Breast epithelium (tissue), 4 donors: ENCODE measurements at places on chromosomes 2 and 18. TPM values are rescaled to one million over a fixed set of nuclear protein-coding genes. Genes with fewer than 3 reads are reported as not detected.

ZEB2 gene
- total RNA-seq, result 225 TPM

GPR155 gene
- total RNA-seq, result 5.0 TPM

AMER3 gene
- not detected for total RNA-seq

SEPTIN2 gene
- 321 TPM for total RNA-seq

LYG2 gene
- total RNA-seq, result not detected

STARD6 gene
- not detected for total RNA-seq

CFAP53 gene
- total RNA-seq, result 0.80 TPM

VIL1 gene
- 2.9 TPM for total RNA-seq

GRCh38 chr2:236090027-236090382 is 78.2 kb downstream of the GBX2 start:
- no peak for DNase-seq

DNA sequence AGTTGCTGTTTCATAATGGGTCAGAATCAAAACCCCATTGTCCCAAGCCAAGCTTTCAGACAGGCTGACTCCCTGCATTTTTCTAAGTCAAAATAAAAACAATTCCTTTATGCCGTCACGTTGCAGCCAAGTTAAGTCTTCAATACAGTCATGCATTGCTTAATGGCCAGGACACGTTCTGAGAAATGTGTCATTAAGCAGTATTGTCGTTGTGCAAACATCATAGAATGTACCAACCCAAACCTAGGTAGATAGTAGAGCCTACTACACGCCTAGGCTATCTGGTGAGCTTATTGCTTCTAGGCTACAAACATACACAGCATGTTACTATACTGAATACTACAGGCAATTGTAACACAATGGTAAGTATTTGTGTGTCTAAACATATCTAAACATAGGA is 160.4 kb upstream of the FOSL2 start:
- DNase-seq, result no peak

DNA sequence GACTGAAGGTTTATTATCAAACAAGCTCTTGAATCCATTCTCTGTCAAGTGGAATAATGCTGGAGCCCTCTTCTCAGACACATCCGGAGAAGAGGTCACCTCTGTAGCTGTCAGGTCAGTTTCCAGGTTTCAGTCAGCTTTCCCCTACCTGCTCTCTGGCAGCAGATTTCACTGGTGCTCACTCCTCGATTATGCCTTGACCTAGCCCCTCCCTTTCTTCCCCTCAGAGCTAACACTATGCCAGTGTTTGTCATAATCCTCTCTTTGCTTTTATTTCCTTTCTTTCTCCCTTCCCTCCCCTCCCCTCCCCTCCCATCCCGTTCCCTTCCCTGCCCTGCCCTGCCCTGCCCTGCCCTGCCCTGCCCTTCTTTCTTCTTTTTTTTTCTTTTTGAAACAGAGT is 22.5 kb upstream of the PLEKHM3 start:
- no peak for DNase-seq

- no peak for DNase-seq
Measured at GRCh38 chr18:10140461-10141282, 226.9 kb downstream of the VAPA start.

DNA sequence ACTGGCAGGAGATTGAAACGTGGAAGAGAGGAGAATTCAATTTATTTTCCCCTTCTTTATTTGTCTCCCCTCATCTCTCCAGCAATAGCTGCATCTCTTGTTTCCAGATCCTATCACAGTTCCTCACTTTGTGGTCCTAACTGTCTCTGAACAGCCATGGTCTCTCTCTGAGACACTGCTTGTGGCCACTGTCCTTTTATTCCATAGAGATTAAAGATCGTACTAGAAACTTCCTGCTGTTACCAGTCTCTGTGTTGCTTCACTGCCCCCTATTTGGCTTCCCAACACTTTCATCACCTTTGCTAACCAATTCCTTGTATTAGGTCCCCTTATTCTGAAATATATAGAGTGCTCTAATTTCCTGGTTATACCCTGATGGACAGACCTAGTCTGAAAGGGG is 48.9 kb upstream of the CAVIN2 start:
- no peak for DNase-seq

- DNase-seq, result no peak
Measured at GRCh38 chr18:56593906-56594305, 44.5 kb downstream of the TXNL1 start.

DNA sequence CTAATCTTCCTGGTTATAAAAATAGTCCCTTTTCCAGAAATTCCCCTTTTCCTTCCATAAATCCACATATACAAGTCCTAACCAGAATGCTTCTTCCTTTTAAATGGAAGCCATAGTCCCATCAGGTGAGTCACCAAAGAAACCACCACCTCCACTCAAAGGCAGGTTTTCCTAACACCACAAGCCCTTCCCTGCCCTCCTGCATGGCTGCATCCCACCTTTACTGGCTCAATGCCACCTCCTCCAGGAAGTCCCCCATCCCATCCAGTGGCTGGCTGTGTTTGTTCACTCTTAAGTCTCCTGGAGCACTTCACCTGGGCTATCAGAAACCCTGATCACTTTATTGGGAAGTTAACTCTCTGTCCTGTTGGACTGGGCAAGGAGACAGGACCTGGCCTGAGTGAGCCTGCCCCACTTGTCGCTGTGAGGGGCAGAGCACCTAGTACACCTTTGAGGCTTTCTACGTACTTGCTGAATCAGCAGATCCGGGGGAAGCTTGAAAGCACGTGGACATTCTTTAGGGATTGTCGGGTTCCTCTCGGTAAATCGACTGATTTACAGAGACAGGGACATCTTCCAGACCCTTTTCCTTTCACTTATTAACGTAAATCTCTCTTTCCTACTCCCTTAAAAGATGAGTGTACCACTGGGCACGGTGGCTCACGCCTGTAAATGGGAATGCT is 71.0 kb downstream of the NGEF start:
- DNase-seq, result no peak

GRCh38 chr18:13628211-13628610 is 98.1 kb downstream of the FAM210A start:
- DNase-seq, result peak; percentile 20

- DNase-seq, result no peak
Measured at GRCh38 chr2:217915706-217916105, 87.1 kb downstream of the TNS1 start.

- DNase-seq, result no peak
Measured at GRCh38 chr2:53275743-53276142, 491.9 kb upstream of the CHAC2 start.

GRCh38 chr2:207394812-207395534 is 134.8 kb upstream of the CREB1 start:
- no peak for DNase-seq

DNA sequence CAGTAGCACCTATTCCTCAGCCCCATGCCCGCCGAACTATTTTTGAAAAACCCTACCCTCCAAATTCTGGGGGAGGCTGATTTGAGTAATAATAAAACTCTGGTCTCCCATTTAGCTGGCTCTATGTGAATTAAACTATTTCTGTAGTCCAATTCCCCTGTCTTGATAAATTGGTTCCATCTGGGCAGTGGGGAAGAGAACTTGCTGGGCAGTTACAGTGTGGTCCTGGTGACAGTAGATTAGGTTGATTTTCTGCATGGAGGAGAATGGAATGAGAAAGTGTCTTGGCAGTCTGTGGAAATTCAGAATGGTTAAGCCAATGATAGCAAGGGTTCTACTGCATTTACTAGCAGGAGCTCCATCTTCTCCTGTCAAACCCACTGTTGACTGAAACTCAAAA is 95.0 kb downstream of the SPP2 start:
- no peak for DNase-seq

GRCh38 chr2:63440612-63441011 is 147.7 kb downstream of the WDPCP start:
- no peak for DNase-seq

- DNase-seq, result no peak
Measured at GRCh38 chr2:25043241-25043867, 1.5 kb downstream of the EFR3B start.

DNA sequence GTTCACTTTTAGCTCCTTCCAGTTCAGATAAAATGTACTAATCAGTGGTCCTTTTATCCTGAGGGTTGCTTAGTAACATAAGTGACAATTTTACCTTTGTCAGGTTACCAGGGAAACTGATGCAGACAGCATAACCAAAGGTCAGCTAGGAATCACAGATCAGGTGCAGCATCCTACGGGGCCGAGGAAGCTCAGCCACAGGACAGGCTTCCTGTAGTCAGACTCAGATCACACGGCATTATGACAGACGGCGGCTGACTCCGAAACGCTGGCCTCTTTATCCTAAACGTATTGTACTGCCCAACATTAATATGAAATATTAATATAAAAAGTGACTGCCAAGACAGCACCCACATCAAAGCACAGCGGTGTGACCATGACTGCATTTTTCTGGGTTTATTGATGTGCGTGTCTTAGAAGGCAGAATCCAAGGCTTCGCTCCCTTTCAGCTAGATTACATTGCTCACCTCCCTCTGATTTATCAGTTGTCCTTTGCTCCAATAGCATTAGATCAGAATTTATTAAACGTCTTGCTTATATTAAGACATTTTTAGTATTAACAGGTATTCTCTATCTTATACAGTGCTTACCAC is 444.5 kb downstream of the CMPK2 start:
- DNase-seq, result no peak

DNA sequence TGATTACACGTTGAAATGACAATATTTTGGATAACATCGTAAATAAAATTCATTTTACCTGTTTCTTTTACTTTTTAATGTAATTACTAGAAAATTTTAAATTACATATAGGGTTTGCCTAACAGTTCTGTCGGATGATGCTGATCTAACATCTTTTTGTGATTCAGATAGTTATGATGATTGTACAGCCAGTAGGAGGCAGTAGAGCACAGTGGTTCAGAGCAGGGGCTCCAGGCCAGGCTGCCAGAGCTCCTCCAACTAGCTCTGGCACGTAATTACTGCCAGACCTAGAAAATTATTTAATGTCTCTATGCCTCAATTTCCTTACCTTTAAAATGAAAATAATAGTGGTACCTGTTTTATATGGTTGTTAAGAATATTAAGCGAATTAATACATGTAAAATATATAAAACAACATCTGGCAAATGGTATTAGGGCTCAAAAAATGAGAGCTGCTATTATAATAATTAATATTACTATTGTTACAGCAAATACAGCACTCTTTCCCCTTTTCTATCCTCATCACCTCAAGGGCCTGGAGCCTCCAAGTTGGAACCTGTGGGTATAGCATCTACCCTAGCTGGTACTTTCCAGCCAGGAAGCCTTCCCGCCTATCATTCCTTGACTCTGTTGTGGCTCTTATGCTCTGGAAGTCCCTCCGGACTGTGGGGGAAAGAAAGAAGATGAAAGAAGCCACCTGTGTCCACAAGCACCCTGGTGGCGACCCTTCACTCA is 47.7 kb upstream of the PLA2R1 start:
- peak; percentile 59 for DNase-seq

DNA sequence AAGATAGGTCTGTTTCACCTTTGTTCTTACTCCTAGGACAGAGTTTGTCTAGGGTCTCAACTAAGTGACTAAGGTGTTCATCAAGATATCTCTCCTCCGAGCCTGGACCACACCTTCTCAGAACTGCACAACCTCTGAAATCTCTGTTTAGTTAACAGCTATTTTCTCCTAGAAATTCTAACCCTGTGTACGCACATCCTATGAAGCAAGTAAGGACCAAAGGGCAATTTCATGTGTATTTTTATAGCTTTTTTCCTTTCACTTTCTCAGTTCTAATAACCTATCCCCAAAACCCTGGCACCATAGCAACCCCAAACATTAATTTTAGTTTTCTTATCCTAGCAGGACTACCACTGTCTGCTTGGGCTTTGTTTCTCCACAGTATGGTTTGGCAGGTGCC is 59.1 kb downstream of the PTPN4 start:
- DNase-seq, result no peak

GRCh38 chr2:68936889-68937288 is 15.8 kb downstream of the GKN2 start:
- DNase-seq, result no peak

GRCh38 chr18:10851824-10852319 is 297.5 kb downstream of the PIEZO2 start:
- DNase-seq, result no peak

DNA sequence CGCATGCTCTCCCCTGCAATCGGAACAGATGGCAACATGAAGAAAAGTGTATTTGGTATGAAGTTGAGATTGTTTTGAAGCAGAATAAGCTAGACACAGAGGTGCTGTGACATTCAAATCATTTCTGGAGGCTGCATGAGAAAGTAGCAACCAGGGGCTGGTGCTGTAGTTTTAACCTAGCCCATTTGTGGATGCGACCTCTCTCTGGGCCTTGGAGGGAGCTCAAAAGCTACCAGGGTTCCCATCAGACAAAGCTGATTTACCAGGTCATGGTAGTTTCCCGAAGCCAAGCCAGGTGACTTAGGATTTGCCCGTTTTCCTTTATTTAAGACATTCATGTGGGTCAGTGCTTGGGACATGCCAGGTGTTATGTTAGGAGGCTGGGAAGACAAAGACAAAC is 77.5 kb downstream of the CIB4 start:
- no peak for DNase-seq

DNA sequence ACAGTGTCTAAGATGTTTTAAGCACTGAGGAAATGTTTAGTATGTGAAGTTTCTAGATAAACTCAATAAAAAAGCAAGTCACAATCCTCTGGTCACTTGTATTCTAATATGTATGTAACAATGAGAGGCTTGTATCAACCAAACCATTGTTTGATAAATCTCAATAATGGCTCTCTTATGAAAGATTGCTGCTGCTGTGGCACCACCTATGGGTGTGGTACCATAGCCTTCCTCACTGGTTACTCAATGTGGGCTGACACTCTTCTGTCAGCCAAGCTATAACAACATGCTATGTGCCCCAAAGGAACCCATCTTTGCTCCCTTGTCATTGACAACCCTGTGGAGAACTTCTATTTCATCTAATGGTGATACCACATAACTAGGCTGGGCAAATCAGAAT is 12.6 kb upstream of the RAB1A start:
- DNase-seq, result no peak

DNA sequence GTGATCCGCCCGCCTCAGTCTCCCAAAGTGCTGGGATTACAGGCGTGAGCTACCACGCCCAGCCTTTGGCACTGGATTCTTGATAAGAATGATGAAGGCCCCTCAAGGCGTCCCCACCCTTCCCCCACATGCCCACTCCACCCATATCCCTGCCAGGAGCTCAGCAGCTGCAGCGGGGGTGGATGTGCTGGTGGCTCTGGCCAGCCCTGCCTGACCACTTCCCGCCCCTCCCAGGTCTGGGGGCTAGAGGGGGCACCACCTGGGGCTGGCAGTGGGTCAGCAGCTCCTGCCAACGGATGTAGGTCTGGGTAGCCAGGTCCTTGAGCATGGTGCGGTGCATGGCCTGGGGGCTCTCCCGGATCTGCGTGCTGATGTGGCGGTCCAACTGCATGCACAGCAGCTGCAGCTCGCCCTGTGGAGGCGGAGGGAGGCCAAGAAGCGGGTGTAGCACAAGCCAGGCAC is 7.8 kb upstream of the SEMA4C start:
- no peak for DNase-seq

DNA sequence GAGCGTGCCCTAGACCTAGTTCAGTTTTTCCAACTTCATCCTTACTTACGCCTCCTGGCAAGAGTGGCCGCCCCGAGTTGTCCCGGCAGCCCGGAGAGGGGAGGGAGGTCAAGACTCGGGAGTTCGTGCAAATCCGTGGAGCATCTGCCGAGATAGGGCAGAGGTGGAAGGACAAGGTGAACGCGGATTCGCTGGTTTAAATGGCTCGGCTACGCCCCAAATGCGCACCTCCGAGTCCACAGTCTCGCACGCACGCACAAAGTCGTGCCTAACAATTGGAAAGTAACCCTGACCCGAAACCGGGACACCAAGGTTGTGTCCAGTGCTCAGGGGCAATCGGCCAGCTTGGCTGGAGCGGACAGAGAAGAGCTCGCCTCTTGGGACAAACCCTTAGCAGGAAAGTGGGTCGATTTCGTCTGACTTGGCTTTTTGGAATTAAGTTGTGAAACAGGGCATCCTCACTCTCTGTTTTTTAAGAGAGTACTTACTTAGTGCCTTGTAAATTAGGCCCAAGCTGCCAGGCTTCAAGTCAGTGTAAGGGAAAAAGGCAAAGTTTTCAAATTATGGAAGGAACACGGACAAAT is 726 bp upstream of the SS18 start:
- no peak for DNase-seq
